ENCODE measurements at places on chromosomes 5 and 9.

- DNase-seq = no peak
These were observed 403.7 kb upstream of the ZNF608 start for GRCh38 chr5:125150041-125150669.

DNA sequence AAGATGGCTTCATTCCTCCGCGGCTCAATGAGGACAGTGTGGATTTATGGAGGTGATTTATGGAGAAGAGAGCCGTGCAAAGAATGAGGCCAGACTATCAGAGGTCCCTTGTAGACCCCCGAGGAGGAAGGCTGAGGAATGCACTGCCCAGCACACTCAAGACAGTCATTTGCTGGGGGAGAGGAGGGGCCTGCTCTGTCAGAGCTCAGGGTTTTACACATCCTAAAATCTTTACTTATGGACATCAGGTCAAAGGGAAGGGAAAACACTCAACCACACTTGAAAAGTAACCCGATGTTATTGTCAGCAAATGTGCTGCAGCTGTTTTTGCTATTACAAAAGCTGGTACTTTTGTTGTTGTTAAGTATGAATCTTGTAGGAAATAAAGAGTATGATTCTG, 289.5 kb downstream of the SLIT3 start:
- DNase-seq = no peak

- DNase-seq = no peak
These were observed 231.7 kb downstream of the FBXL7 start for GRCh38 chr5:15731699-15732098.

GRCh38 chr5:118511846-118512245, 476.5 kb downstream of the DTWD2 start:
- no peak for DNase-seq

- DNase-seq = no peak
These were observed 344.2 kb downstream of the ADGRV1 start for GRCh38 chr5:90902651-90903386.

DNA sequence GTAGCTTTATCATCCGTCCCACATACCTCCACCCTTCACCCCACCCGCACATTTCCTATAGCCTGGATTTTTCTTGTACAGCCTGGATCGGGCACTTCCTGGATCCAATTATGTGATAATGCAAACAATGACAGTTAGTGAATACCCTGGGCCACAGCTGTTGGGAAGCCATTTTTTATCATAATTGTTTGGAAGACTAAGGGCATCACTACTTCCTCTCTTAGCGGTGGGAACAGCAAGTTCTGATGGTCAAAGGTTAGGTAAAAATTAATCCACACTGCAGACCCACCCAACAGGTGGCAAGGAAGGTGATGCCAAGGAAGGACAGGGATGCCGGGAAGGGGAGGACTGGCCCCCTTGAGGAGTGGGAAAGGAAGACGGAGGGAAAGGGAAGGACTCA, 183.7 kb downstream of the SAXO1 start:
- no peak for DNase-seq

GRCh38 chr9:94677929-94678328, 38.6 kb upstream of the FBP1 start:
- DNase-seq = no peak

DNA sequence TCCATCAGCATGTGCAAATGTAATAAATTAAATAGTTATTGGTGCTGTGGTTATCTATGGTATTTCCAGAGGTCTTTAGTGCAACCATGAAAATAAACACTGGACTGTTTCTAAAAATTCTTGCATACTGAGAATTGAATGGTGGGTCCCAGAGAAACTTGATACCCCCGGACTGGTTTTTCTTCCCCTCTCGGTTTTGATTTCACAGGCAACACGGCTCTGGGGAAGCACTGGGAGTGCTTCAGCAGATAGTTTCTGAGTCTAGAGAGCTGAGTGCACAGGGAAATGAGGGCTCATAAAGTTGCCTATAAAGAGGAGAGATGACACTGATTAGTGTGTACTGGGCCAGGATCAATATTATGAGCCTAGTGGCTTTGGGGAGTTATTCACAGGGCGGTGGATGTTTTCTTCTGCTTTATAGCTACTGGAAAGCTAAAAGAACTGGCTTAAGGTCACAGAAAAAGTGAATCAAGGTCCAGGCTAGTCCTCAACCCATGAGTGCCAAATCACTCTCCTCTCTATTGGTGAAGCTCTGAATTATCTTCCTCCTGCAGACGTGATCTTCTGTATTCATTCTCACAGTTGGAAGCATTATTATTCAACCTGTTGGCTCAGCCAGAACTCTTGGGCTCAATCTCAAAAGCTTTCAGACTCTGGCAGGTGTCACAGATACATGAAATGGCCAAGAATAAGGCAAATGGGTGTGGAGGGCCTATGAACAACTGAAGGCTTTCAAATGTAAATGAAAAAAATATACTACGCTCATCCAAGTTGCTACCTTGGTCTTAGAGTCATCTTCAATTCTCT, 170.2 kb upstream of the HMHB1 start:
- DNase-seq = no peak

GRCh38 chr9:114080773-114081440, 2.8 kb upstream of the AMBP start:
- no peak for DNase-seq

DNA sequence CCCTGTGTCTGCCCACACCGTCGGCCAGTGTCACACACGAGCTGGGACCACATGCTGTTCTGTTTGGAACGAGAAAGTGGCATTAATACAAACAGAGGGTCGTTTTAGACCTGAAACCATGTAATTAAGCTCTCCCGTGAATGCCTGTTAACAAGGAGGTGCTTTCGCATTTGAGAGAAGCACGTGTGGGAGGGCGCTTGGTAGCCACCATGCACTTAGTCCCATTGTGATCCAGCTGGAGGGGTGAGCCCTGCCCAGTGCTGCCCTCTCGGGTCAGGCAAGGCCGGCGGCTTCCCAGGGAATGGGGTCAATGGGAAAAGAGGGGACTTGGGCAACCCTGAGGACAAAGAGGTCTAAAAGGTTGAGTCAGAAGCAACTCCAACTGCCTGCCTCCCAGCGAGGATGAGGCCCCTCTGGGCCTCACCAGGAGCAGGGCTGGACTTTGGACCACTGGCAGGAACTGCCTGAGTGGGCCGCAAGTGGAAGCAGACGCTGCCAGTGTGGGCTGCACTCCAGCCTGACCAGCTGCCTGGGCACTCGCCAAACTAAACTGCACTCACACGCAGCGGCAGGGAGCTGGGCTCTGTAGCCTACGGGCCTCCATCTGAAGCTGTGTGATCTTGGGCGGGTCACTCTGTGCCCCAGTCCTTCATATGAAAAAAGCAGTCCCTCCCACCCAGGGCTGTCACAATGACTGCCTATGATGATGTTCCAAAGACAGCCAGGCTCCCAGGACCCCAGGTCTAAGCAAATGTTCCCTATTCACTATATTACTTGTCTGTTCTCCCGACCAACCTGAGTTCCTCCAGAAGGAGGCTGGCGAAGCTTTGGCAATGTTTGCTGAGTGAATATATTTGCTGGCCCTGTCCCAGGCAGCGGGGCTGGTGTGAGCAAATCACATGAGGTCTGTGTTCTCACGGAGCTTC, 195.7 kb downstream of the CDK5RAP2 start:
- DNase-seq = no peak

GRCh38 chr5:142164315-142164714, 55.7 kb downstream of the NDFIP1 start:
- DNase-seq = no peak

DNA sequence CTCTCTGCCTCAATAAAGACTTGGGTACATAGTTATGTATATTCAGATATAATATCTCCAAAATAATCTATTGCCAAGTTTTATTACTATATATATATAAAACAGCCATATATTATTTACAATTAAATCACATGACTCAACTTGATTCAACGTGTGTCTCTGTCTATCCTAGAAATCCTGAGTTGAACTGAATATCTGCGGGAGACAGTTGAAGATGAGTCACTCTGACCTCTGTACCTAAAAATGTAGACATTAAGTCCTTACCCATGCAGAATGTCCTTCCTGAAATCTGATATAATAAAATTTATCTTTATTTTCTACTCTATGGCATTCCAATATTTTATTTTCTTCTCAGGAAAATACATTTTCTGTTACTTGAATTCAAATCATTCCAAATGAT, 218.2 kb upstream of the PRDM9 start:
- DNase-seq = no peak

GRCh38 chr9:4591123-4591500, 71.0 kb upstream of the PLPP6 start:
- no peak for DNase-seq

GRCh38 chr9:16143947-16144890, 591.4 kb downstream of the CCDC171 start:
- DNase-seq = no peak

- no peak for DNase-seq
These were observed 345.4 kb downstream of the FBXL17 start for GRCh38 chr5:108036482-108036881.

DNA sequence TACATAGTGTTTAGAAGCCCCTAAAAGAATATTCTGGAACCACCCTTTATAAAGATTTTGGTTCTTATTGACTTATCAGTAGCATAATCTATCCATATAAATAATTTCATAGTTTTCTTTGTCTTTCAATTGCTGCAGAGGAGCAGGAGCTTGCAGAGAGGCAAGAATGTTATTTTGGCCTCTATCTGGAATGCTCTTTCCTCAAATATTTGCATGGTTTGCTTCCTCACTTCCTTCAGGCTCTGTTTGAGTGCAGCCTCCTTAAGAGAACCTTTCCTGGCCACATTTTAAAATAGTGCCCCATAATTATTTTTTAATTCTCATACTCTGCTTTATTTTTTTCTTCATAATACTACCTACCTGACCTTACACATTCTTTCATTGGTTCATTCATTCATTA, 1.5 kb downstream of the C5 start:
- DNase-seq = no peak

Measured in stimulated activated CD4-positive, alpha-beta T cell treated with anti-CD3 and anti-CD28 coated beads, TNF-alpha, amount 100 ng/mL, for 24 hours (primary cell).